Activated CD4-positive, alpha-beta T cell treated with anti-CD3 and anti-CD28 coated beads, Interleukin-2, Interleukin-6, amounts not matched to agents 100 ng/mL and 50 ng/mL, durations not matched to agents 16 hours and 8 hours (primary cell): ENCODE measurements at places on chromosomes 6 and 20.
A peak's percentile ranks its signal among the peaks of the same experiment; 100 is the strongest.

DNA sequence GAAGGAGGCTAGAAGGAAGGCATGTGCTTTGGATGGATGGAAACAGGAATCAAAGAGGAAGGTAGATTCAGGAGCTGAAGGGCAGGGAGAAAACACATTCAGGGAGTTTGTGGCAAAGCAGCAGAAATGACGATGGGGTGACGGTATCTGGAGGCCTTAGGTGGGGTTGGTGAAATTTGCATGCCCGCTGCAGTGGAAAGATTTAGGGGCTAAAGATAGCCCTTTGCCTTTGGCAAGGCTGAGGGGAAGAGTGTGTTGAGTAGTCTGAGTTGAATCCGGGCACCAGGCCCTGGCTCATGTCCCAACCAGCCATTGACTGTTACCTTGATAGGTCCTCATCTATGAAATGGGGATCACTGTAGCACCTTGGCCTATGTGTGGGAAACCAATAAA lies 1.3 kb downstream of the GZF1 start:
- DNase-seq, result no peak

- no peak for DNase-seq
Observed at GRCh38 chr6:16199804-16200203, 38.6 kb upstream of the GMPR start.

DNA sequence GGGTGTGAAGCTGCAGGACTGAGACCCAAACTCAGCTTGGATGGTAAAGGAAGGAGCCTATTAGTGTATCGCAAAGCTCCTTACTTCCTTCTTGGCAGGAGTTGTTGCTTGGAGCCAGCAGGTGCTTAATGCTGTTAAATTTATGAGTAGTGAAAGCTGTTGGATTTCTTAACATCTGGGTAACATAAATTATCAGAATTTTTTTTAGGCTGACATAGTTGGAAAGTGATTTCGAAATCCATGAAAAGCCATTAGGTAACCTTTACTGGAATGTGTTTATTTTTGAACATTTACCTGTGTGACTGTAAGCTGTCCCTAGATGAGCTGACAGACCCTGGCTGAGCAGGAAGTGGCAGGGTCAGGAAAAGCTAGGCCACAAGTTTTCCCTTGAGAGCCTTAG lies 470.4 kb upstream of the SLC35B3 start:
- no peak for DNase-seq

DNA sequence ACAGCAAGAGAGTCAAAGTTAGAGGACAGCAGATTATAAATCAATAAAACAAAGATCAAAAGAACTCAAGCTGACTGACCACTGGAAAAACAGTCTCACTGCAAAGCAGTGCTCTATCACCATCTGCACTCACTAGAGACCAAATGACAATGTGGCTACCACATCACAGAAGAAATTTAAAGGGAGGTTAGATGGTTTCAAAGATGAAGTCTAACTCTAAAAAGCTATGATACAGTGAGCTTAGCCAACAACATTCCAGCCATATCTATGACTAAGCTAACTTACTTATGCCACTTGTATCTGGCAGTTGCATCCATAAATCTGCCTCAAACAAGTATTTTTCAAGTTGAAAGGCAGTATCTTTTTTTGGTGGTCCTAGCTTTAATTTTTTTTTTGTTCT lies 68.6 kb downstream of the ARHGAP18 start:
- DNase-seq, result no peak

DNA sequence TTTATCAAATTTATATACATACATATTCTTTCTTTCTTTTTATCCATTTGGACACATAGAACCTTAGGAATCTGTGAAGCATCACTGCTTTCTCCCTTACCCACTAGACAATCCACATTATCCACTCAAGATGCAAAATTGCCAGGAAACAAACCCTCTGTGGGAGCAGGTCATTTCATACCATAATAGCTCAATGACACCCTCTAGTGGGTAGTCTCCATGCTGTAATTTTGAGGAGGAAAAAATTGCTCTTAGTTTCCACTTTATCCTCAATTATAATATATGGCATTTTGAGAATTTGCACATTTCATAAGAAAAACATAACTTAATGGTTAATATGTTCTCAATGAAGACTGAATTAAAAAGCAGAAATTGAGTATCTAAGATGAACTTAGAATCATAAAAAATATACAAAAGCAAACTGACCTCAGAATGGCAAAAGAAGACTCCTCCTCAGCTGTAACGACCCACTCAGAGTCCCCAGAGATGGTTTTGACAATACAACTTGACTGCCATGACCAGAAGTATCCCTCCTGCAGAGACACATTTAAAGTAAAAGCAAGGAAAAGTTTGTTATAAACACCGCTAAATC lies 164.1 kb downstream of the FRK start:
- peak; percentile 39 for DNase-seq
